ENCODE measurements at places on chromosomes 6 and 20.

DNA sequence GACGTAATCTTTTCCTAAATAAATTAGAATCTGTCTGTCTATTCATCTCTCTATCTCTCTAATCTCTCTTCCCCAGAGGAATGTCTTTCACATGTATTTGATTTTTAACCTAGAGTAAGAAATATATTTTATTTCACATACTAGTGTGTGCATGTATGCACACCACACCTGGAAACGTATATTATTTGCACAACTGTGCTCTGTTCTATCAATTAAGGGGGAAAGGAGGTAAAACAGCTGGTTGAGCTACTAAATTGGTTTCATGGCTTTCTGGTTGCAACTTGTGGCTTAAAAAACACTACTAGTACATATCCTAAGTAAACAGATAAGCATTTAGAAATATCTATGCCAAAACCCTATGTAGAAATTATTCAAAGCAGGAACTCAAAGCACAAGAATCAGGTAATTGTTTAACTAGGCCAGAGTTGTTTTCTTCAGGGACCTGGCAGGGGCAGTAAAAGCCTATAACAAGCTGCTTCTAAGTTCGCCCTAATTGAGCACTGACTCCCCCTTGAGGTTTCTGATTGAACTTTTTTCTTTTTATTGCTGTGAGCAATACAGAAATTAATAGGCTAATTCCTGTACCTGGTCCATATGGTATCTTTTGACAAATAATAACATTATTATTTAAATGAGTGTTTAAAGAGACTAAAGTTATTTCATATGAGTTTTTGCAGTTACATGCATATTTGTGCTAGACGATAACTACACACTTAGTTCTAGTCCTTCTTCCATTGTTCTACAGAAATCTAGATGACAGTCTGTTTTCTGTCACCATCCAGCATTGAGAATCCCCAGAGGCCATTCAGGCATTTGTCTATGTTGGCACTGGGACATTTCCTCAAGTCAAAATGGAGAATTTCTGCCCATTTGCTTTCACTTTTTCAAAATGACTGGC lies 88.6 kb downstream of the MCHR2 start:
- peak; percentile 10 for DNase-seq

DNA sequence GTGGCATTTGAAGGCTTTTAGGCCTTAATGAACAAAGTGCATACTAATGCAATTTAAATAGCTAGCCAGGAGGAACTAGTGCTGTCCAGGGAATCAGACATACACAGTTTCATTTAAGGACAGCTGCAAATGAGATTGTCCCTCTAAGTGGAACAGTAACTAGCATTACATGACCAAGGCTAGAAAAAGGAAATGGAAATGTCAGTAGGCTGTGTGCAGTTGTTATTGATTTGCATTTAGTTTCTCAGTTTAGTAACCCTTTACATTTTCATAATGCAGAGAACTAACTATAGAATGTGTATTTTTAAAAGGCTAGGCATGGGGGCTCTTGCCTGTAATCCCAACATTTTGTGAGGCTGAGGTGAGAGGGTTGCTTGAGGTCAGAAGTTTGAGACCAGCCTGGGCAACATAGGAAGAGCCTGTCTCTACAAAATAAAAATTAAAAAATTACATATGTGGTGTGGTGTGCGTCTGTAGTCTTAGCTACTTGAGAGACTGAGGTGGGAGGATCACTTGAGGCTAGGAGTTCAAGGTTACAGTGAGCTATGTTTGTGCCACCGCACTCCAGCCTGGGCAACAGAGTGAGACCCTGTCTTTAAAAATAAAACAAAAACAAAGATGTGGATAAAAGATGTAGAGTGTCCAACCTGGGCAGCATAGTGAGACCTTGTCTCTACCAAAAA lies 468.0 kb downstream of the UTRN start:
- DNase-seq = no peak

DNA sequence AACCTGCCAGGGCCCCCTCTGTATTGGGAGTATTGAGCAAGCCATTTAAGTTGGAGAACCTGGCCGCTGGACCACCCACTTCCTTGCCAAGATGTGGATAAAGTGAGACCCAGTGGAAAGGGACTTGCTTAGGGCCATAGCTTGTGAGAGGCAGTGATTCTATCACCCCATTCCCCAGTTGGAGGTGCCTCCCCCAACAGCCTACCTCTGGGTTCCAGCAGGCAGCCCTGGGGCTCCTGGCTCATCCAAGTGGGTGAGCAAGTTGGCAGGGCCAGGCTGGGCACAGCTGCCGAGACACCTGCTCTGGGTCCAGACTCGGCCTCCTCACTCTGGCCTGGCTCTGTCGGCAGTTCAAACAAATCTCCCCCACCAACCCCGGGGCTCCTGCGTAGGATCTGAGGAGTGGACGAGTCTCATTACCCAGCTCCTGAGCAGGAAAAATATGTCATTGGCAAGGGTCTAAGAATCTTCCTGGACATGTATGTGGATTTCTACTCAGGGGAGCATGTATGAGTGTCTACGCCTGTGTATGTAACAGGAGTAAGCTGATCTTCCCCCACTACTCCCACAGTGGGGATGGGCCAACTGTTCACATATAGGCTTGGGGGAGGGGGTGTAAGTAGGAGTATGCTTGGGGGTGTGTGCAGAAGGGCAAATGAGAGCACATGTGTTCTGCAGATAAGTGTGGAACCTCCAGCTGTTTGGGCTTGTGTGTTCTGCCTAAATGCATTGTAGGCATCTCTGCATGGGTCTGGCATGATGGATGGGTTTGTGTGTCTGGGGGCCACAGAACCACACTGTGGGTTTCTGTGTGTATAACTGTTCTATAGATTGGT lies 1.9 kb downstream of the ID1 start:
- DNase-seq = no peak

GRCh38 chr6:49849213-49849907 lies 17.0 kb downstream of the CRISP1 start:
- peak; percentile 27 for DNase-seq

DNA sequence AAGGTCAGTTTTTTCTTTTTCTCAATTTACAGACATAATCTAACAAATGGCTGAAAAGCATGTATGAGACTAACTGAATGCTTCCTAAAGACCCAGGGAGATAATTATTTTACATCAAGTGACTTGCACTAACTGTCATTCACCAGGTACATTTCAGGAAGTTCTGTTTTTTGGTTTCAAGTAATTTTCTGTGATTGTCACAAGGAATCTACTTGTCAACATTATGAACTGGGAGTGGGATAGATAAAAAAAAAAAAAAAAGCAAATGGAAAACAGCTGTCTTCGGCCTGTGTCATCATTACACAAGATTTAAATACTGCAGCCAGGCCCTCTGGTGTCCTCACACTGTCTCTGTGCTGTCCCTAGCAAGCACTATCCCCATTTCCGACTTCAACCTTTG lies 379.0 kb upstream of the HTR1E start:
- DNase-seq = no peak

DNA sequence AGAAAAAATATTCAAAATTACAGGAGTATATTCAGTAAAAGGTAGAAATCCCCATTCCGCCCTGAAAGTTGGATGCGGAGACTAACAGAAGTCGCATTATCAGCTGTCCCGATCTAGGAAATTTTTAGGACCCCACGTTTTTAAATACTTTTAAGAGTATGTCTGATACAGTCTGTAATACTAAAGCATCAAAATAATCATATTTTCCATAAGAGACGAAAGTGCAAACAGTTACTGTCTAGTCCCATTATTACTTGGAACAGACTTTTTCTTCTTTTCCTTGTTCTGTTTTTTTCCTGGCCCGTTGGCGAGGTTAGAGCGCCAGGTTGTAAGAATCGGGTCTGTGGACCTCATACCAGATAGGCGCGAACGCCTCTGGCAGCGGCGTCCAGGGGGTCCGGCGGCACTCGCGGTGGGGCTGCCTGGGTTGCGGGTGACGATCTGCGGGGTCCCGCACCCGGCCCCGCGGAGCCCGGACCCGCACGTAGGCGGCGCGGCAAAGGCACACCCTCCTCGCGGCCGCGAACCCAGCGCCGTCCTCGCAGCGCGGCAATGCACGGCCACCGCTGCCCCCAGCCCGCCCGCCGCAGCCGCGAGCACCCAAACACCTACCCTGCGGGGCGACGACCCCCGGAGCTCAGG lies 460 bp downstream of the PLAGL1 start:
- peak; percentile 19 for DNase-seq

DNA sequence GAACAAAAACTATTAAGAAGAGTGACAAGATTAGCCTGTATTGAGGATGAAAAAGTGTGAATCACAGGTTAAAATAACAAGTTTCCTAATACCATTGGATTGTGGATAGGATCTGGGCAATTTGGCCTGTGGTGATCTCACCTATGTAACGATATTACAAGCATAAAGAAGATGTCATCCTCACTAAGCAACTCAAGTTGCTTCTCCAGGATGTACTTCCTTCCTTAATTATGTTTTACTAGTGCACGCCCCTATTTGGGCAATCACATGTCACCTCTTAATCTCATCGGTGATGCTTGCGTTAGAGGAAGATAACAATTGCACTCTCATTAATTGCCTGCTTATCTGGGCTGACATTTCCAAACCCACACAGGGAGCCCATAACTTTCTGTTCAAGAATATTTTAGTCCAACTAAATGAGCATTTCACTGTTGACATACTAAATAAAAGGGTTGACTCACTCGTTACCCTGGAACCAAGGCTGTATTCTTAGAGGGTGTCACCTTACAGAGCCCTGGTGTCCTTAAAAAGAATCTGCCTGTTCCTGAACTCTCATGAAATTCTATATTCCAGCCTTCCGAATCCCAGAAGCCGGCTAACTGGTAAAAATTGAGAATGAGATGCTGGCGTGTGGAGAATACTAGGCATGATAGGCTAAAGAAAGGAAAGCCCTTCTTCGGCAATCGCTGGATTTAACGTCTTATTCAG lies 88.2 kb upstream of the ATXN1 start:
- no peak for DNase-seq

DNA sequence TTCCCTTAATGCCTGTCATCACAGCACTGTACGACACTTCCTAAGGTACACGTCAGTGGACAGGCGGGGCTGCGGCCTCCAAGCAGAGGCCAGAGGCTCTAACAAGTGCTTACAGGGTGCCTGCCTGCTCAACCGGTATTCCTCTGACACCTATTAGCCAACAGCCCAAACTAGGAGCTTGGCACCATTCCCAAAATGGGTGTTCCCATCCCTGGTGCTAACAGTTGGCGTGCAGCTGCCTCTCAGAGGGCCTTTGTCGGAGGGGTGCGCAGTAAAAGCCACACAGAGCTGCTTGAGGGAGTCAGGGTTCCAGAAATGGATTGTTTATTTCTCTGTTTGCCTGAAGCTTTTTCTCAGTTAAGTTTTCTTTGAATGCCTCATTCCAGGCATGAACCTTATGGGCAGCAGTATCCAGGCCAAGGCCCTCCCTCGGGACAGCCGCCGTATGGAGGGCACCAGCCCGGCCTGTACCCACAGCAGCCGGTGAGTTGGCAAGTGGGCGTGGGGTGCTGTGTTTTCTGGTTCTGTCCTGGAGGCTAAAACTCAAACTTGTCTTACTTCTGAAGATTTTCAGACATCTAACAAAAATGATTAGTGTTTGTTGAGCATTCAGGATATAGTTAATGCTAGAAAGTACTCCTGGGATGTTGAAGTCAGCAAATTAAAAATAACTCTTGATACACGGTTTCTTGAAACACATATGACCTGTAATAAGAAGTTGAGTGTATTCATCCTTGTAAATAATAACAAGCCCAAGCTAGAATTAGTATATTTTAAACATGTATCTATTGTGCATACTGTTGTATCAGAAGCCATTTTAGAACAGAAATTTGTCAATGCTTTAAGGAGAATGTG lies 124.7 kb downstream of the TMEM242 start:
- DNase-seq = no peak

DNA sequence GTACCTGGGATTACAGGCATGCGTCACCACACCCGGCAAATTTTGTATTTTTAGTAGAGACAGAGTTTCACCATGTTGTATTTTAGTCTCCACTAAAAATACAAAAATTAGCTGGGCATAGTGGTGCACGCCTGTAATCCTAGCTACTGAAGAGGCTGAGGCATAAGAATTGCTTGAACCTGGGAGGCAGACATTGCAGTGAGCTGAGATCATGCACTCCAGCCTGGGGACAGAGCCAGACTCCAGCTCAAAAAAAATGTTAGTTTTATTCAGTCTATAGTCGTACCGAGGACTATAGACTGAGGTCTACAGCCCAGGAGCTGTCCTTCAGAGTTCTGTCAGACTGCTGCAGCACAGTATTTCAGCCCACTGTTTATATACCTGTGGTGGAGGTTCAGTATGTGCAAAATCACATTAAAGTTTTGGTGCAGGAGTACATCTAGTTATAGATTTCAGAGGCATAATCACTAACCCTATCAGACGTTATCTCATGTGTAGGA lies 3.6 kb upstream of the CASP8AP2 start:
- no peak for DNase-seq

- DNase-seq = no peak
These were observed 144.6 kb upstream of the BMP5 start for GRCh38 chr6:56019973-56020372.

DNA sequence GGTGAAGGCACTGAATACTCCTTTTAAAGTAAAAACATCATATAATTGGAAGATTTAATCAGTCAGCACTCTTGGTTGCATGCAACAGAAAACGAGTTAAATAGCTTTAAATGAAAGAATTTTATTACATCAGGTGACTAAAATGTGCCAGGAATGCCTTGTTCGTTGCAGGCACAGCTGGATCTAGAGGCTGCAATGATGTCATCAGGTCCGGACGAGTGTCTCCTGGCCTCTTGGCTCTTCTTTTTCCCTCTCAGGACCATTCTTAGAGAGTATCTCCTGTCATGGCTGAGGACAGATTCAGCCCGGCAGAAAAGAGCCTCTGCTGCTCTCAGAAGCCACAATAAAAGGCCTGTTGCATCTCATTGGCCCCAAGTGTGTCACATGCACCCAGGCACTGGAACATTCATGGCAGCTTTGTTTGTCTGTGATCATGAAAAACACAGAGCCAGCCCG lies 510.7 kb upstream of the SULF2 start:
- DNase-seq = no peak

DNA sequence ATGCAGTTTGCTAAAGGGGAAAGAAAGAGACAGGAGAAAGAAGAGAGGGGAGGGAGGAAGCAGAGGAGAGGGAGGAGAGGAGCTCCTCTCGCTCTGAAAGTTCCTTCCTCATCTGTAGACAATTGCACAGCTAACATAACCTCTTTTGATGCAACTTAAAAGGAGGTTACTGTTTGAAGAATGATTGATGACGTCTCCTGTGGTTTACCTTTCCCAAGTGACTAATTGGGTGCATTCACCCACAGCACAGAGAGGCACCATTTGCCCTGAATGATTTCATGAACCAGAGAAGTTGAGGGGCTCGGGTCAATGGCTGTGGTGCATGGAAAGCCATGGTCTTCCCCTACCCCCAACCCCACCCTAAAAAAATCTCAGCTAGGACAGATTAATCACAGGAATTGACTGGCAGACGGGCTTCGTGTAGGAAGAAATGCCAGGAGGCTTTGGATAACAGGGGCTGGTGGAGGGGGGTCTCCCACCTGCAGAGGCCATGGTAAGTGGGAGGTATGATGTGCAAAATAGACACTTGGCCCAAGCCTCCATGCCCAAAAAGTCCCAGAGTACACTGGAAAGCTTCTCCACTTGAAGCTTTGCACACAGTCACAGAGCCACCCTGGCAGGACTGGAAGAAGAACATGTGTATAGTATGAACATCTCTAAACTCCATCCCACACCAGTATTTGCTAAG lies 213.7 kb downstream of the ANKRD60 start:
- no peak for DNase-seq

All from B cell (primary cell).